Activated effector memory CD4-positive, alpha-beta T cell treated with anti-CD3 and anti-CD28 coated beads, Interleukin-2, amount 50 U/mL, for 16 hours (primary cell): ENCODE measurements at places on chromosomes 5 and 9.

DNA sequence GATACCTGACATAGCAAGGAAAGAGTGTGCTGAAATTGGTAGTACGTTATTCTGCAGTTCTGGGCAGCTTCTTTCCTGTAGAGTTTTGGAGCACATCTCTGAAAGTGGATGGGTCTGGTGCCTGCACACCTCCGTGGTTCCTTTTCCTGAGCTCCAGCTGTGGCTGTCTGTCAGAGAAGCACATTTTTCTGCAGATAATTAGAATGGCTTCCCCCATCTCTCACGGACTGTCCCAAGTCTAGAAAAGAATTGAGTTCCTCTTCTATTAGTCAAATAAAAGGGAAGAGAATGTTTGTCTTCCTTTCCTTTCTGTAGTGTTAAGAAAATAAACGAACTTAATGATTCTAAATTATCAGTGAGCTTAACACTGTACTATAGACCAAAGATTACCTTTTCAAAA, 55.7 kb downstream of the VCAN start:
- DNase-seq, result no peak

DNA sequence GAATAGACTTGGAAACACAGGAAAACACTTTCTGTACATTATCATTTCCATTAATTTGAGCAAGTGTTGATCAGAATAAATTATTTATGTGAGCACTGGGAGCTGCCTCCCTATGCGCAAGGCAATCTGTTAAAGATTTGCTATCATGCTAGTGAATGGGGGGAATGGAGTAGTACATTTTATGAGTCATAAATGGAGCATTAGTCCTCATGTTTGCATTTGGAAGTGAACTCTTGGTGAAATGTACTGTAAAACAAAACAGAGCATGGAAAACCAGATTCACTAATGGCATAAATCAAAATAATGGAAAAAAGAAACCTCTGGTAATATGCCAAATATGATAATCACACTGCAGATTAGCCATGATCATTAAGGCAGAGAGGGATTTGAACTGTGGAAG, 40.5 kb upstream of the TMC1 start:
- no peak for DNase-seq

GRCh38 chr9:121122246-121123032, 47.7 kb downstream of the CNTRL start:
- peak; percentile 65 for DNase-seq

GRCh38 chr9:105290954-105291353, 46.5 kb downstream of the SLC44A1 start:
- no peak for DNase-seq

GRCh38 chr5:34038390-34038789, 4.6 kb downstream of the C1QTNF3 start:
- DNase-seq, result no peak

- no peak for DNase-seq
Measured at GRCh38 chr5:89309268-89309667, 426.3 kb upstream of the MEF2C start.

GRCh38 chr5:180790020-180790419, 12.6 kb downstream of the MGAT1 start:
- no peak for DNase-seq

- no peak for DNase-seq
Measured at GRCh38 chr5:174235221-174236011, 189.9 kb downstream of the NSG2 start.

DNA sequence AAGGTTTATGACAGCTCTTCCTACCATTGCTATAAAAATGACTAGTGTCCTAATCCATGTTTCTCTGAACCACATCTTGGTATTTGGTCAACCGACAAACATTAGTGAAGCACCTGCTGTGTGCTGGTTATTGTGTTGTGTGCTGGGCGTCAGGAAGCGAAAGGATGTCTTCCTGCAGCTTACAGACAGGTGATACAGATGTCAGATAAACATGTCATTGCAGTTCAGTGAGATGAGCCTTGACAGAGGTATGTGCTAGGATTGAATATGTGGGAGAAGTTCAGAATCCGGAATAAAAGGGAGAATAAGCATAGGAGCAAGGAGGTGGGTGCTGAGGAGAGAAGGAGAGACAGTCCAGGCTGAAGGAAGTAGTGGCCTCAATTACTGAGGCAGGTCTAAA, 20.3 kb upstream of the CTNNA1 start:
- no peak for DNase-seq

DNA sequence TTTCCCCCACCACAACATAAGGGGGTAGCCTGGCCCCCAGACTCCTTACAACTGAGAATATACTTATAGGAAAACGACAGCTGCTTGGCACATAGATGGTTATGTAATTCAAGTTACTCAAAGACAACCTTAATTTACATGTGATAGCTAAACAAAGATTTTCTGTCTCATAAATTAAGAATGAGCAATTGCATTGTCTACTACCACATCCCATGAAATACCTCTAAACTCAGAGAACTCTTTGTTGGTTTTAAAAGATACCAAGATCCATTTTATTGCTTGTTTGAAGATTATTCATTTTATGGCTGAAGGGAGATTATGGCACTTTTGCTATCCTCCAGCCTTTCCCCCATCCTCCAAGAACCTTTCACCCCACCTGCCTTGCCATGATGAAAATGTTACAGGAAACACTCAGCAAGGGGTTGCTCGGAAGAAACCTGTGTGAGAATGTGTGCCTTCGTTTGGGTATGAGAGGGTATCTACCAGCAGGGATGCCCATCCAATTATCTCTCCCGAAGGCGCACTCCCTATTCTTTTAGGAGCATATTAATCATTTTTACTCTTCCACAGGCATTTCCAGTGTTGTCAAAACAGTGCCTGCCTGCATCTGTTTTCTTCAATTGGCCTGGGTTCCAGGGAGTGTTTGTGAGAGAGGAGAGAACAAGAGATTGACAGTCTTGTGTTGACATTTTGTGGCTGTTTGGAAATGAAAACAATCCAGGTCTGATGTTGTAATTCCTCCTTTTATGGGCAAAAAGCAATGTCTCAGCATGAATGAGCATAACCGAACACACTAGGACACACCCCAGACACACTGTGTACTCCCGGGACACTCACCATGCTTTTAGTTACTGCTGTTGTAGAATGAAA, 208.0 kb upstream of the ANKRD55 start:
- no peak for DNase-seq

DNA sequence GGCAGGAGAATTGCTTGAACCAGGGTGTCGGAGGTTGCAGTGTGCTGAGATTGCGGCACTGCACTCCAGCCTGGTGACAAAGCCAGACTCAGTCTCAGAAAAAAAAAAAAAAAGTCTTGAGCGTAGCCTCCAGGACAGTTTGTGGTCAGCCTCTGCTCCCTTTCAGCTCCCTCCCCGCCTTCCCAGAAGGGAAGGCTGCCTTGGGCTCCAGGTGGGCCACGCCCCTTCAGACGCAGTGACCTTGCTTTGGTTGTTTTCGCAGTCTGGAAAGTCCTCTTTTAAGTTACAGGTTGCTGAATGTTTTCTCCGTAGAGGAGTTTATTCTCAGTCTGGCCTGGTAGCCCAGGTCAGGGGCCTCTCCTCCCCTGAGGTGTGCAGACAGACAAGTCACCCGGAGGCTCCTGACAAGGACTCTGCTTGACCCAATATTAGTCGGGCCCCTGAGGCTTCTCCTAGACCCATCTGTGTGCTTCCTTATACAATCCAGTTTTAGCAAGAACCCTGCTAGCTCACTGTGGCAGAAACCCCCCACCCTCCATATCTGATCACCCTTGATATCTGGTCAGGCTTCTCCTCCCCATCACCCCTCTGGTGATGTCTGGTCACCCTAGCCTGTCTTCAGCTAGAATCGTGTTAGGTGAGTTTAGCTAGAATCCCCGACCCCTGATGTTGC, 31.6 kb upstream of the N4BP3 start:
- no peak for DNase-seq
